NCI-H1930 (cell line): ENCODE measurements at places on chromosomes 11 and 22.
A peak's percentile ranks its signal among the peaks of the same experiment; 100 is the strongest.

- DNase-seq, result no peak
These were observed 24.1 kb downstream of the ZNRF3 start for GRCh38 chr22:28907311-28908008.

DNA sequence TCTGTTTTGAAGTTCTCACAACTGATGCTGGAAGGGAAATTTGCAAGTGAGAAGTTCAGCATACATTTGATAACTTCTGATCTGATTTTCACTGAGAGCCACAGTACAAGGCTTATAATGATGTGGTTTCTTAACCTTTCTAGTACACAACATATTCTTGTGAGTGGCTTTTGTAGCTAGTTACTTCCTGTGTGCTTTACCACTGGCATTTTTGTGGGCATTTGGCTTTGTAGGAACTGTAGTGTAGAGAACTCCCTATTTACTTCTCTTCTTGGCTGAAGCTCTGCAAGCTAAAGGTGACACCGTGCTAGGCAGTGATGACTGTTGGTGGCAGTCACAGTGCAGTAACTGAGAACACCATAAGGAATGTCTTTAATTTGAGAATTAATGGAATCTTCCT, 14.9 kb downstream of the USP47 start:
- no peak for DNase-seq

GRCh38 chr11:83175815-83176214, 17.7 kb upstream of the ANKRD42 start:
- DNase-seq, result no peak

DNA sequence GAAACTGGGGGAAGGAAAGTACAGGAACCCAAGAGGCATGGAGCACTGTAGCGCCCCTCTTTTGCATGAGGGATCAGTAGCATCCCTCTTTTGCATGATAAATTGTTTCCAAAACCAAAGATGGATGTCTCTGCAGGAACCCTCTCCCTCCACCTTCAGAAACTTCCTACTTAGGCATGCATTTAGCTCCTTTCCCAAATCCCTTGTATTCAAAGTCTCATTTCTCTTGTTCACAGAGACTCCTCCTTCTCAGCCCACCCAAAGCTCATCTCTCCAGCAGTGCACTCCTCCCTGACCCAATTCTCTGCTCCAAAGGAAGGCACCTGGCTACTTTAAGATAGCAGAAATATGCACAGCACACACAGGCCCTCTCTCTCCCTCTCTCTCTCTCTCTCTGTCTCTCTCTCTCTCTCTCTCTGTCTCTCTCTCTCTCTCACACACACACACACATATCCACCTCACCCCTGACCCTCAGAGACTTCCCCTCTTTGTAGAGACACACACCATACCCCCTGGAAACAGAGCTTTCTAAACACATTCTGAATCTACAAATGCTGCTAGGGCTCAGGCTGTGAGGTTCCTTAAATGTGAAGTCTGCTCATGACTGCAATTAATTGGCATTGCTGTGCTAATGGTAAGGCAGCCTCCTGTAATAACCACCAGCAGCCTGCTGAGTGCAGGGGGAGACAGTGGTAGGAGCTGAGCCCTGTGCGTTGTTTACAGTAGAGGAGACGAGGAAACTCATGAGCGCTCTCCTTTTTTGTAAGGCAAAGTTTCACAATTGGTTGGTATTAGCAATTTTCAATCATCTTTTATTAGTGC, 519.6 kb downstream of the NTM start:
- DNase-seq, result no peak

DNA sequence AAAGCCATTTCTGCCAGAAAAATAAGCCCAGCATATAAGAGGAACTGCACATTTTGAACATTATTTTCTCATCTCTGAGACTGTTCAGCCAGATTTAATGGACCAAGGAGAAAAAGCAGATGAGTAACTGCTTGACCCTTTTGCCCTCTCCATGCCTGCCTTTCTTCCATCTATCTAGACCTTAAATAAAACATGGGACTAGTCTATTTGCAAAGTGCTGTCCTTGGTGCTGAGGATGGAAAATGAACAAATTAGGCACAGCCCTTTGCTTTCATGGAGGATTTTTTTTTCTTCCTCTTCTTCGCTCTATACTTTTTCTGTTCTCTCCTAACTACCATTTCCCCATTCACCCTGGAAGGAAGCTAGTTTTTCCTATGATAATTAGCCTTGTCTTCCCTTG, 361.3 kb downstream of the GRM5 start:
- DNase-seq, result no peak

GRCh38 chr11:94641167-94641761, 74.1 kb downstream of the PIWIL4 start:
- no peak for DNase-seq

GRCh38 chr11:17462940-17463339, 13.7 kb downstream of the ABCC8 start:
- no peak for DNase-seq

DNA sequence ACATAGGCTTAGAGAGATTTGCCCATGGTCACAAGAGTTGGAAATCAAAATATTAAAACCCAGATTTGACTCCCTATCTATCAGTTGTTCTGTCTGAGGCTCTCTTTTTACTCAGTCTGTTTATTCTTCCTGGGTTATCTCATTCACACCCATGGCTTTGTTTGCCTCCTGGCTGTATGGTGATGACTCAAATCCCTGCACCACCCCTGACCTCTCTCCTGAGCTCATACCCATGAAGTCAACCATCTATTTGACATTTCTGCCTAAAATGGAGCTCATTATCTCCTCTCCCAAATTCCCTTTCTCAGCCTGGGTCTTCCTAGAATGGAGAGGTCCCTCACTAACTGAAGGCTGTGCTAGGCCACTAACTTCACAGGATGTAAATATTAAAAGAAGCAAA, 27.8 kb upstream of the CCDC134 start:
- DNase-seq, result no peak

DNA sequence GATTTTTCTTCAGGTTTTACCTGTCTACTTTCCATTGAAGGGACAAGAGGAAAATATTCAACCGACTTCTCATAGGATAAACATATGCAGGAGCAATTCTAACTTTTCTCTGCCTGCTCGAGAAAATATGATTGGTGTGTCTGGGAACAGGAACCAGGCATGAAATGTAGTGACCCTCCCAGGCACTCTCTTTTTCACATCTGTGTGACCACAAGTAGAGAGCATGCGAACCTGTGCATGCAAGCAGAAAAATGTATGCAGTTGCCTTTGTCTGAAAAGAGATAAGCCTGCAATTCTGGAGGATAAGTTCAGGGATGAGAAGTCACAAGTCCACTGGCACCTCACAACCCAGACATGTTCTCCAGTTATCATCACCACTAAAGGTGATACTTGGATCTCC, 583.5 kb upstream of the FAT3 start:
- DNase-seq, result no peak

- DNase-seq, result no peak
These were observed 9.9 kb upstream of the NUP160 start for GRCh38 chr11:47857892-47858543.

DNA sequence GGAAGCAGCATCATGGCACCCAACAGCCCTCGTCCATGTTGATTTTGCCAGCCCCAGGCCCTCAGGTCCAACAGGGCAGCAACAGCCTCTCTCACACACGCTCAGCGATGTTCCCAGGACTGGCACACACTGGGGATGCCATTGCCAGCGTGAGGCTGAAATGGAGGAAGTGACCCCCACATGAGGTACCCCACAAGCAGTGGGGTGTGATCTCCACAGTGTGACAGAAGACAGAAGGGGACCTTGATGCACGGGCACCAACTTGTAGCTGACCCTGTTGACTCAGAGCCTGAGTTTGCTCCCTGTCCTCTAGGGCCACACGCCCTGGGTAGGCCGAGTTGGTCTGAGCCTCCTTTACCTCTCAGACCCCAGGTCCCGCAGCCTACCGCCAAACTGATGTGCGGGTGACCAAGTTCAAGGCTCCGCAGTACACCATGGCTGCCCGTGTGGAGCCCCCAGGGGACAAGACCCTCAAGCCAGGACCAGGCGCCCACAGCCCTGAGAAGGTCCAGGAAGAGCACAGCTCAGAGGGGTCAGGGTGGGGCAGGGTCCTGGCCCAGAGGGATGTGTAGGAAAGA, 6.2 kb downstream of the SCGB1C1 start:
- DNase-seq, result no peak

DNA sequence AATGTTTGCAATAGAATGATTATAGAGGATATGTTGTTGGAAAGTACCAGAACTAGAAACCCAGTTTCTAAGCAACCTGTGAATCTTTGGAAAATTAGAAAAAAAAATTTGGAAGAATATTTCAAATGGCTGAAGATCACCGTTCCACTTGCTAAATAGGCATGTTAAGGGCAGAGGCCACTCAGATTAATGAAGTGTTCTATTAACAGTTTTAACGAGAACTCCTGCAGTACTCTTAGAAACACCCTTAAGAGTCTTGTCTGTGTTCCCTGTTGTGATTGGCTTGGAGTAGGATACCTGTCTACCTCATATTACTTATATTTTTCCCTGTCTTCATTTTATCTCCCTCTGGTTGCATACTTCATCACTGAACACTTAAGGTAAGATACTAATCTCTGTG, 4.6 kb downstream of the C11orf54 start:
- no peak for DNase-seq

- DNase-seq, result no peak
These were observed 78.9 kb upstream of the THY1 start for GRCh38 chr11:119501777-119502405.

DNA sequence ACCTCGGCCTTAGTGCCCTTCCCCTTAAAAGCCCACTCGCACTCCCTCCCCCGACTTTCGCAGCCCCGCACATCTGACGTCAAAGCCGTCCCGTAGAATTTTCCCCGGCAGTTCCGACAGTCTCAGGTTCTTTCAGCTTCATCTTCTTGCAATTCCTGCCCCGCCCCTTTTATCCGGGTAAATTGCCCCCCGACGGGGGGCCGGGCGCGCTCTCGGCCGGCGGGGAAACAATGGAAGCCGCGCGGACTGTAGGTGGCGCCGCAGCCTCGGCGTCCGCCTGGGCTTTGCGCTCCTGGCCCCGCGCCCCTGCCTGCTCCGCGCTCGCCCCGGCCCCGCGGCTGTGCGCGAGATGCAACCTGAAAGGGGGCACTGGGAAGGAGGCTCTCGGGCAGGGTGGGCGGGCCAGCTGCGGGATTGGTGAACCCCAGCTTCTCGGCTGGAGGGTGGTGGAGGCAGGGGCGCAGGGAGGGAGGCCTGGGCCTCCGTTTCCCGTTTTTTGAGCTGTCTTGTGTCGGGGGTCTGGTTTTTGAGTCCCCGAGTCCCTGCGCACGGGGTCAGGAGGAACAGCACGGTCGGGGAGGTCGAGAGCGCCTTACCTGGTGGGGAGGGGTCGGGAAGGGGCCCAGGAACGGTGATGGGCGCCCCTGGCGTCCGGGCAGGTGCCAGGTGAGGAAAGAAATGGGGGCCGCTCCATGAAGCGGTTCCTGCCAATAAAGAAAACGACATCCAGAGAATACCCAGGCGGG, 859 bp upstream of the FGF19 start:
- DNase-seq, result no peak

DNA sequence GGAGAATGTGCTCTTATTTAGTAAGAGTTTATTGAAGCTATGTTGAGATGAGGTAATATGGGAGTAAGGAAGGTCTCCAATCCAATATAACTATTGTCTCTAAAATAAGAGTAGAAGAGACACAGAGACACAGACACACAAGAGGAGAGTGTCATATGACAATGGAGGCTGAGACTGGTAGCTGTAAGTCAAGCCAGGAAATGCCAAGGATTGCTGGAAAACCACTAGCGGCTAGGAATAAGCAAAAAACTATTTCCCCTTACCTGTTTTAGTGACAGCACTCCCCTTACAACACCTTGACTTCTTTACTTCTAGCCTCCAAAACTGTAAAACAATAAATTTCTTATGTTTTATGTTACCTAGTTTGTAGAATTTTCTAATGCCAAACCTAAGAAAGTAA, 1652.8 kb downstream of the LRRC4C start:
- no peak for DNase-seq

GRCh38 chr11:69095300-69095699, 46.6 kb downstream of the TPCN2 start:
- DNase-seq, result no peak

GRCh38 chr11:132312161-132312560, 941.7 kb downstream of the NTM start:
- no peak for DNase-seq

- DNase-seq, result no peak
These were observed 3.2 kb upstream of the APOA5 start for GRCh38 chr11:116794851-116795250.

- DNase-seq, result no peak
These were observed 38.7 kb downstream of the REXO2 start for GRCh38 chr11:114478001-114478410.

- DNase-seq, result peak; percentile 15
These were observed 64.4 kb downstream of the NAV2 start for GRCh38 chr11:19777039-19777376.

GRCh38 chr11:86675017-86675416, 2.6 kb upstream of the ME3 start:
- DNase-seq, result no peak

DNA sequence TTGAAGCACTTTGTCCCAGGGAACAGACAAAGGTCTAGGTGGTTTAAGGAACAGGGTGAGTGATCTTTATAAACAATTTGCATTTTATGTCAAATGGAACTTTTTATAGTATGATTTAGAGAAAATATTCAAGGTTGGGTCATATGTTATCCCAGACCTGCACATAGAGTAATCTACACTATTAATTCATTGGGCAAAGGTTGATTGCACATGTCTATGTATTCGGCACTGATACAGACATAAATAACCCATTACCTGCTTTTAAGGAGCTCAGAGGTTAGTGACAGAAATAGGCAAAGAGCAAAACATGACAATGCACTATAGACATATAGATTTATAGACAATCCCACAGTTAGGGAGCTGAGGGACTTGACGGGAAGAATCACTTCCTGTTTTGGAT, 141.5 kb upstream of the UBASH3B start:
- DNase-seq, result no peak

DNA sequence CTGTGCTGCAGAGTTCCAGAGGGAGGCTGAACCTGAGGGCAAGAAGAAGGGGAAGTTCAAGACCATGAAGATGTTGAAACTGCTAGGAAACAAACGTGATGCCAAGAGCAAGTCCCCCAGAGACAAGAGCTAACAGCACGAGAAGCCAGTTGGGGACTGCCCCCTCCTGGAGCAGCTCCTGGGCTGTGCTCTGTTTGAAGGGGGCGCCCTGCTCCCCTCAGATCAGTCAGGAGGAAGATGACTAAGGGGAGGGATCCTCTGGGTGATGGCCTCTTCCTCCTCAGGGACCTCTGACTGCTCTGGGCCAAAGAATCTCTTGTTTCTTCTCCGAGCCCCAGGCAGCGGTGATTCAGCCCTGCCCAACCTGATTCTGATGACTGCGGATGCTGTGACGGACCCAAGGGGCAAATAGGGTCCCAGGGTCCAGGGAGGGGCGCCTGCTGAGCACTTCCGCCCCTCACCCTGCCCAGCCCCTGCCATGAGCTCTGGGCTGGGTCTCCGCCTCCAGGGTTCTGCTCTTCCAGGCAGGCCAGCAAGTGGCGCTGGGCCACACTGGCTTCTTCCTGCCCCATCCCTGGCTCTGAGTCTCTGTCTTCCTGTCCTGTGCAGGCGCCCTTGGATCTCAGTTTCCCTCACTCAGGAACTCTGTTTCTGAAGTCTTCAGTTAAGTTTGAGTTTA, 12.6 kb downstream of the C22orf23 start:
- DNase-seq, result no peak

GRCh38 chr11:3090096-3090901, 33.1 kb upstream of the CARS1 start:
- no peak for DNase-seq

GRCh38 chr22:23184764-23185113, 4.4 kb downstream of the BCR start:
- DNase-seq, result no peak

- no peak for DNase-seq
These were observed 21.1 kb downstream of the FXYD6 start for GRCh38 chr11:117855186-117855845.
